Hematopoietic multipotent progenitor cell treated with erythropoietin and hydrocortisone succinate and interleukin-3 and kit ligand, for 8 days (in vitro differentiated cells): ENCODE measurements at places on chromosomes 3 and 15.

GRCh38 chr3:124557433-124558232 lies 172.6 kb upstream of the UMPS start:
- DNase-seq: peak; percentile 43

DNA sequence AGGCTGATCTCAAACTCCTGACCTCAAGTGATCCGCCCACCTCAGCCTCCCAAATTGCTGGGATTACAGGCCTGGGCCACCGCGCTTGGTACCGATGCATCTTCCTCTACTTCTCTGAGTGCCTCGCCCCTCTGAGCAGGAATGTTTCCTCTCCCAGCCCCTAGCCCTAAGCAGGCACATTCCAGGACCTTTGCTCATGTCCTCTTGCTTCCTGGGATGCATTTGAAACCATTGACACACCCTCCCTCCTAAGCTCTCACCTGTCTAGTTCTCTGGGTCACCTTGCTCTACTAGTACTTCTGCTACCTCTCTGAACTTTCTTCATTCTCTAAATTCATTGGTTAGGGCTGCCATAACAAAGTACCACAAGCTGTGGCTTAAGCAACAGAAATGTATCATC lies 17.9 kb upstream of the UACA start:
- no peak for DNase-seq

DNA sequence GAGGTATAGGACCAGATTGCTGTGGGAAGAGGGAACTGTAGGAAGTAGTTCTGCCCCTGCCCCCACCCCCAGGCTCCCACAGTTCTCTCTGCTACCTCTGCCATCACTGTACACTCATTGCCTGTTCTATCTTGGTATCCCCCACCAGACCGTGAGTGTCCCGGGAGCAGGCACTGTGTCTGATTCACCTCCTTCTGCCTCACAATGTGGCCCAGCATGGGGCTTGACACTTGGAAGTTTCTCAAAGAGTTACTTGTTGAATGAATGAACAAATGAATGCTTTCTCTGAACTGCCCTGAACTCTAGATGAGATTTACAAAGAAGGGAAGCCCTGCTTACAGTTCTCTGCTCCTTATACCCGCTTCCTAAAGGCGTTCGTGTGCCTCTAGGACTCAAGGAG lies 27.1 kb upstream of the PIK3CB start:
- DNase-seq: no peak

- no peak for DNase-seq
These were observed 18.4 kb downstream of the AKAP13 start for GRCh38 chr15:85398822-85399221.

DNA sequence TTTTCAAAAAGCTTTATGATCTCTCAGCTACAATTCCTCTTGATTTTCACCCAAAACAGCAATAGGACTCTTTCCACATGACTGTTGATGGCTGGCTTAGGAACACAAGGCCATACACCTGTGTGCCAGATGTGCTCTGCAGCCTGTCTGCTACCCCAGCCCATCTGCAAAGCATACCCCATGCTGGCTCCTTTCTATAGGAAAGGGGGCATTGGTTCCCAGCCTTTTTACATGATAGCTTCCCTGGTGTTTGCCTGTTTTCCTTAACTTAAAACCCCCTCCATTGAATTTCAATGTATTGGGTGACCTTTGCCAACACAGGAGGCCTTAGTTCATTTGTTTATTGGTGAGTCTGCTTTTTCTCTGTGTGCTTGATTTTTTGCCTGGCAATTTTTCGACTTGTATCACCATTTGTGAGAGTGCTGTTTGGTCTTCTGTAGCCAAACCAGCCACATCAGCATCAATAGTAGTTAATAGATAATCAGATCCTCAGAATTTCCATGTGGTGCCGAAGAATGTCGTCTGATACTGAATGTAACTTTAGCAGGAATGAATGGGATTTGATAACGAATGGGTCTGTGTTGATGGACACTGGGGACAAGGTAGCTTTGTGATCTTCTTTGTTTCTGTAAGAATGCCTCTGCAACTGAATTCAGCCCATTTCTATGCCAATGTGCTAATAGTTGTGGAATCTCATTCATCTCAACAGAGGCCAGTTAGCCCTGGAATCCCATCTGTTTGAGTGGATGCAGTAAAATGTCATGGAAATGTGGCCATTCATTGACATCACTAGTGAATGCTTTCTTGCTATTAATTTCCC lies 272.2 kb upstream of the RARB start:
- DNase-seq: no peak

DNA sequence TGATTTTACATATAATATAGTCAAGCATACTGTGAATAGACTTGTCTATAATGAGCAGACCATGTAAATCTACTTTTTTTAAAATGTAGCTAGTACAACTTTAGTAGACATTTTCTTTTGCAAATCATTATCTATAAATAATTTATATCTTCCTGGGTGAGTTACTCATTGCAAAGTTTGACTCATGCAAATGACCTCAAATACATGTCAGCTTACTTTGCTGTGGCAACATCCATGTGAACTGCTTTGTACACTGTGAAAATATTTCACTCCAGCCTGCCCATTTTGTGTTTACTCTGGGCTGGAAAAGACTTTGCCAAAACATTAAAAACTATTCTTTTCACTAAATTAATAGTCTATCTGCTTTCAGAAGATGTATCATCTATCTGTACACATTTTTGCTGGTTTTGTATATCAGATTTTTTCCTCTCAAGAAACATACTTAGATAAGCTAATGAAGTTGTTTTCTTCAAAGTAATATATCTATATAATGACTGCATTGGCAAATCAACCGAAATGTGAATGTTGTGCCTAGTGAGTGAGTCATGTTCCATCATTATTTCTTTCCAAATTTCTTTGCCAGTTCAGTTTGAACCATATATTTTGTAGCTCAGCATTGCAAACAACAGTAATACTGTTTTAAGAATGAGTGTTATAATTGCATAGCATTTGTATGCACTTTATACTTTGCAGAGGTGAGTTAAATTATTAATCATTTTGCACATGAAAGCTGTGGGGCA lies 26.5 kb downstream of the IGSF10 start:
- no peak for DNase-seq

DNA sequence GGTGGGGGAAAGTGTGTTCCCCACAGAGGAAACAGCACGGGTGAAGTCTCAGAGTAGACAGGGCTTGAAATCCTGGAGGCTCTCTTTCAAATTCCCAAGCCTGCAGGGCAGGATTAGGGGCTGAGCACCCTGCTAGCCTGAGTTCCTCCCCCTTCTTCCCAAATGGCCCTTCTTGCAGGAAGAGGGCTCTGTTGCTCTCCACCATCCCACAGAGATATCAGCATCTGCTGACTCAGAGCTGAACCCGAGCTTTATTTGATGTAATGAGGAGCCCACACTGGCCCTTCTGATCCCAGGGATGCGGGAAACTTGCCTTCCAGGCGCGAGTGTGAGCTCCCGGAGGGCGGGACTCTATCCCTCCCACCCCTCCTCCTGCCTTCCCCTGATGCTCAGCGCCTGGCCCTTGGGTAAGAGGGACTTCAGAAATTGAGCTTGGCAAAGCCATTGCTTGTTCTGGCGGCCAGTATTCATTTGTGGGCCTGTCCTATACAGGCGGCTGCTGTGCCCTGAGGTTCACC lies 1.4 kb upstream of the STRA6 start:
- no peak for DNase-seq

- DNase-seq: no peak
These were observed 103.6 kb upstream of the PFN2 start for GRCh38 chr3:150074277-150074676.

DNA sequence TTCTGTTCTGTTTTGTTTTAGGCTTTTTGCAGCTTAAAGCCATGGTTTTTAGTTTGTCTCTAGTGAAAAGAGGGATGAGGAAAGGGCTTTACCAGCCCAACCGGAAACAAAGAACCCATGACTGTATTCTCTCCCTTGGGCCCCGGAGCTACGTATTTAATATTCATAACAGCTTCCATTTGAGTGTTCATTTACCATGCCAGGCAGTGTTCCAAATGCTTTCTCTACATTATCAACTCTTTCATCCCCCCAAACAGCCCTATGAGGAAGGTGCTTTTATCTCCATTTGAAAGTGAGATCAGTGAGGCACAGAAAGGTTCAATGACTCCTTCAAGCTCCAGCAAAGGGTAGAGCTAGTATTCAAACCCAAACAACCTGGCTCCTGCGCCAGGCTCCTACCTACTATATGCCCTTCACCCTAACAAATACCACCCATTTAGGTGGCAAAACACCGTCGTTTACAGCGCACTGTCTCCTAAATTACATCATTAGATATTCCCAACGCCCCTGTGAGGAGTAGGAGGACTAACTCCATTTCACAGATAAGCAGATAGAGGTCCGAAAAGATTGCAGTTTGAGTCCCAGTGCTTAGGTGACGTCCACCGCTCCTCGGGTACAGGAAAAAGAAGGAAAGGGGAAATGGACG lies 27.9 kb downstream of the GTPBP8 start:
- peak; percentile 26 for DNase-seq
